ENCODE measurements at places on chromosomes 6 and 20. TPM values are rescaled to one million over a fixed set of nuclear protein-coding genes. Genes with fewer than 3 reads are reported as not detected.

Gene DPPA5
- not detected for total RNA-seq

Gene ADGRF4
- not detected for total RNA-seq

Gene CAPN11
- total RNA-seq, result not detected

Gene WFDC10A
- total RNA-seq, result not detected

Gene SLC22A16
- total RNA-seq, result 0.31 TPM

Gene LY6G6C
- 0.31 TPM for total RNA-seq

Gene ATP5F1E
- total RNA-seq, result 28.7 TPM

Gene E2F1
- total RNA-seq, result 2.2 TPM

Gene RAB44
- total RNA-seq, result not detected

Gene TGM3
- 0.16 TPM for total RNA-seq

Gene TREM1
- not detected for total RNA-seq

Gene CALHM5
- total RNA-seq, result 0.78 TPM

Gene POM121L2
- total RNA-seq, result not detected

Gene CCM2L
- total RNA-seq, result 2.0 TPM

Gene GTF2H4
- total RNA-seq, result 20.0 TPM

Gene ANKRD66
- total RNA-seq, result 0.16 TPM

Gene PAQR8
- total RNA-seq, result 12.8 TPM

Gene EGFL8
- 7.5 TPM for total RNA-seq

Gene HMGCLL1
- total RNA-seq, result 70.0 TPM

Gene RHAG
- not detected for total RNA-seq

Gene RUNX2
- 0.16 TPM for total RNA-seq

Gene UBE3D
- 25.9 TPM for total RNA-seq

Gene EDN1
- total RNA-seq, result 5.9 TPM

Gene PKIB
- total RNA-seq, result 1.7 TPM

Gene KHDRBS2
- total RNA-seq, result 66.8 TPM

Gene FAM209A
- not detected for total RNA-seq

Gene SLC35D3
- not detected for total RNA-seq

Gene SMLR1
- total RNA-seq, result not detected

Gene SLC17A9
- 0.16 TPM for total RNA-seq

Gene LRRC73
- total RNA-seq, result 2.7 TPM

Gene CFAP206
- 3.0 TPM for total RNA-seq
